Sigmoid colon (tissue), 7 donors: ENCODE measurements at places on chromosomes 2 and 18. TPM values are rescaled to one million over a fixed set of nuclear protein-coding genes. Genes with fewer than 3 reads are reported as not detected.

ACAA2 gene
- 87.7 TPM for total RNA-seq

CFAP53 gene
- total RNA-seq: not detected

AKAIN1 gene
- not detected for total RNA-seq

TPGS2 gene
- total RNA-seq: 62.6 TPM

KANSL1L gene
- total RNA-seq: 46.0 TPM

LIMS2 gene
- total RNA-seq: 125 TPM

VWA3B gene
- not detected for total RNA-seq

SCN7A gene
- 117 TPM for total RNA-seq
